Upper lobe of right lung (tissue), 1 donor: ENCODE measurements at places on chromosomes 16 and 17. TPM values are rescaled to one million over a fixed set of nuclear protein-coding genes. Genes with fewer than 3 reads are reported as not detected.

Gene CLEC19A
- 0.17 TPM for total RNA-seq

DNA sequence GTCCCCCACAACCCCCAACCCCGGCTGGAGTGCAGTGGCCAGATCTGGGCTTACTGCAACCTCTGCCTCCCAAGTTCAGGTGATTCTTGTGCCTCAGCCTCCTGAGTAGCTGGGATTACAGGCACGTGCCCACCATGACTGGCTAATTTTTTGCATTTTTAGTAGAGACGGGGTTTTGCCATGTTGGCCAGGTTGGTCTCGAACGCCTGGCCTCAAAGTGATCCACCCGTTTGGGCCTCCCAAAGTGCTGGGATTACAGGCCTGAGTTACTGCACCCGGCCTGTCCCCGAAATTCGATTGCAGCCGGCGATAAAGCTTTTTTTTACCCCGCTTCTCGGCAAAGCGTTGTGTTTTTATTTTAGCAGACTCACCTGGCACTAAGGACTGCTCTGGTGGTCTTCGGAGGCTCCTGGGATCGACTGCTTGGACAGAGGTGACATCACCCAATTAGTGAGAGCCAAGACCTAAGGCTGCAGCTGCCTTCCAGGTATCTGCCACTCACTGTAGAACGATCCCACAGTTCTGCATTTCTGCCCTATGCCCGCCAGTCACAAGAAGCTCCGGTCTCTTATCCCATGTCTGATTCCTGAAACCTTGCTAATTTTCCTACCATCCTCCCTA, 82.2 kb upstream of the ARL4D start:
- DNase-seq: no peak
- H3K4me3 ChIP-seq: no peak overlapping the region
- H3K4me1 ChIP-seq: no peaks in the 10 kb centered on the region
- H3K27me3 ChIP-seq: no peaks in the 10 kb centered on the region
- no peak overlapping the region for H3K27ac ChIP-seq

Gene EPX
- total RNA-seq: not detected

- no peaks in the 10 kb centered on the region for H3K27me3 ChIP-seq
- peaks cover 11% of the 10 kb centered on the region for H3K4me1 ChIP-seq
- peak; percentile 58 for DNase-seq
- H3K4me3 ChIP-seq: no peak overlapping the region
Observed at GRCh38 chr17:8481089-8481488, 45.4 kb downstream of the NDEL1 start.

Gene CCDC40
- total RNA-seq: 3.5 TPM

GRCh38 chr16:69494991-69495392, 70.6 kb downstream of the CYB5B start:
- no peak for DNase-seq
- H3K27ac ChIP-seq: no peak overlapping the region
- H3K36me3 ChIP-seq: no peaks in the 10 kb centered on the region

GRCh38 chr16:2046893-2047329, 723 bp downstream of the NTHL1 start:
- H3K36me3 ChIP-seq: peaks cover 11% of the 10 kb centered on the region
- DNase-seq: no peak
- no peaks in the 10 kb centered on the region for H3K27me3 ChIP-seq
- H3K4me3 ChIP-seq: peak overlapping the region; percentile 95
- H3K27ac ChIP-seq: peak overlapping the region; percentile 81

DNA sequence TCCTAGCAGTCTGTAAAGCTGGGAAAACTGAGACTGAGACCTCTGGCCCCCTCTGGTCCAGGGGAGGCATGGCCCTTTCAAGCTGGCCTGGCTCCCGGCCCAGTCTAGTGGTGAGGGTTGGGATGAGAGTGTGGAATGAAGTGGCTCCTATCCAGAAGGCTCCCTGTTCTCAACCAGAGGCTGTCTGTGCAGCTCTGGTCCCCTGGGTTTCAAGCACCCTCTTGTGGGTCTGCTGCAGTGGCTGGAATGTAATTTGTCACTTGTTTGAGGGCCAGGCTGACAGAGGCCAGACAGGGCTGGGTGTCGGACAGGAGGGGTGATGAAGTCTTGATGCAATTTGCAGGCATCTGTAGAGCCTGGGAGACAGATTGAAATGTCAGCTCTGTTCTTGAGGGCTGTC, 22.1 kb upstream of the PHF12 start:
- H3K4me3 ChIP-seq: no peak overlapping the region
- H3K27ac ChIP-seq: no peak overlapping the region
- peaks cover 21% of the 10 kb centered on the region for H3K4me1 ChIP-seq
- DNase-seq: peak; percentile 77
- H3K27me3 ChIP-seq: no peaks in the 10 kb centered on the region
